ENCODE measurements at places on chromosomes 16 and 17. TPM values are rescaled to one million over a fixed set of nuclear protein-coding genes. Genes with fewer than 3 reads are reported as not detected.

SLC43A2 gene
- 7.0 TPM for total RNA-seq

TRPV2 gene
- total RNA-seq: 63.0 TPM

NPIPA2 gene
- not detected for total RNA-seq

ZFP3 gene
- 1.3 TPM for total RNA-seq

COIL gene
- total RNA-seq: 8.3 TPM

GPRC5C gene
- total RNA-seq: 1.1 TPM

RGS9 gene
- 3.2 TPM for total RNA-seq

TP53TG3F gene
- total RNA-seq: not detected

KRTAP2-1 gene
- not detected for total RNA-seq

AATK gene
- total RNA-seq: 0.32 TPM

TMEM238L gene
- total RNA-seq: not detected

CAVIN1 gene
- total RNA-seq: 467 TPM

C16orf54 gene
- total RNA-seq: not detected

HSD17B1 gene
- total RNA-seq: 5.7 TPM

ALOX12B gene
- total RNA-seq: not detected

FOXN1 gene
- total RNA-seq: not detected

WNT3 gene
- 0.32 TPM for total RNA-seq

PRAC2 gene
- not detected for total RNA-seq

SLC47A1 gene
- not detected for total RNA-seq

GEMIN4 gene
- 5.5 TPM for total RNA-seq

ENPP7 gene
- not detected for total RNA-seq

SLC52A1 gene
- 0.32 TPM for total RNA-seq

SULT1A2 gene
- not detected for total RNA-seq

CCL7 gene
- not detected for total RNA-seq

JUP gene
- total RNA-seq: 3.0 TPM

HEATR9 gene
- not detected for total RNA-seq

CHD9 gene
- total RNA-seq: 32.7 TPM

PRRT2 gene
- 4.4 TPM for total RNA-seq

AANAT gene
- not detected for total RNA-seq

SULT1A1 gene
- total RNA-seq: 5.2 TPM

CCL4 gene
- total RNA-seq: not detected

PARN gene
- total RNA-seq: 18.8 TPM

ACSM5 gene
- total RNA-seq: not detected

SLC38A8 gene
- not detected for total RNA-seq

PTX4 gene
- total RNA-seq: not detected

CCDC200 gene
- total RNA-seq: 0.16 TPM

HLF gene
- total RNA-seq: 0.09 TPM

CALB2 gene
- total RNA-seq: under 0.01 TPM

TBC1D3B gene
- total RNA-seq: 3.2 TPM

Measured in bronchial smooth muscle cell (primary cell).